ENCODE measurements at places on chromosomes 2 and 18.

DNA sequence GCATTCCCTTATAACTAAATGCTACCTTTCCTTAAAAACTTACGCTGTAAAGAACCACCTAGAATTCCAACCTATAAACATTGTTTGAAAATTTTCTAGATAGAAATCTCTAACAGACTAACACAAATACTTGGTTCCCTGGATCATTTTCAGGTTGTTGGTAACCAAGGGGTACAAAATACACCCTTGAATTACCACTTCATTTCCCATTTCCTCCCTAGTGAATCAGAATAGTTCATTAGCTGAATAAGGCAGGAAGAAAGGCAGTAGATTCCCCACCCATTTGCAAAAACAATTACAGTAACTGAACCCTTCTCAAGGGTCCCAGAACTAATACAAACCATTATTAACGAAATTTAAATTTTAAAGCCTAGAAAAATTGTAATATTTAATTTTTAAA, 5.5 kb downstream of the MEX3C start:
- DNase-seq: no peak

- peak; percentile 33 for DNase-seq
Measured at GRCh38 chr2:62505109-62505749, 766 bp downstream of the TMEM17 start.

DNA sequence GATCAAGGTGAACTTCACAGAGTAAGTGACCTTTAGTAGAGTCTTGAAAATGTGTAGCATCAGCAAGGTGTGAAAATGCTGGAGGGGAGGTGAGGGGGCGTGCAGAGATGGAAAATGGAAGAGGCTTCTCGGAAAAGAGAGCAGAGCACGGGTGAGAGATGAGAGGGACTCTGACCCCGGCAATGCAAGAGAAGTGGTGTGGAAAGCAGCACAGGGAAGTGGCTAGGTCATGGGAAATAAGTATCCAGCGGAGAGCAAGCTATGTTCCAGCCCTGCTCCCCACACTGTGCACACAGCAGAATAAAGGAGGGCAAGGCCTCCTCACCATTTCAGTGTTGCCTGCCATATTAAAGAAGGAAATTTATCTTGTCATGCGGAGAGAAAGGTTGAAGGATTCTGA, 241.7 kb upstream of the DOK6 start:
- no peak for DNase-seq

DNA sequence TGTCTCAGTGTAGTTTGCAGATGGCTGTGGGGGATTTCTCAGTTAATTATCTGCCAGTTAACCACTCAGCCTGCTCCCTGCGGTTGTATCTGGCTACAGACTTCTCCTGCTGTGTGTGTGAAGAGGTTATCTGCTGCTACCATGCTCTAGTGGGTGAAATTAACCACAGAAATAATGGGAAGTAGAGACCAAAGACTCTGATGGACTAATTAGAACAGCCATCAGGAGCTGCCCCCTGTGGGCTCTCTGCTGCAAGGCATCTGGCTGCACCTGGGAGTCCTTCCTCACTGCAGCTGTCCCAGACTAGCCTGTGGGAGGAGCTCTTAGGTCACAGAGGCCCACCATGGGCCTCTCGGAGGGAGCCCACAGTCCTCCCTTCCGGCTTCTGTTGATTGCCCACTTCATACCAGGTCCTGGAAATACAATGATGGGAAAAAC, 66.6 kb downstream of the CTIF start:
- DNase-seq: peak; percentile 21

DNA sequence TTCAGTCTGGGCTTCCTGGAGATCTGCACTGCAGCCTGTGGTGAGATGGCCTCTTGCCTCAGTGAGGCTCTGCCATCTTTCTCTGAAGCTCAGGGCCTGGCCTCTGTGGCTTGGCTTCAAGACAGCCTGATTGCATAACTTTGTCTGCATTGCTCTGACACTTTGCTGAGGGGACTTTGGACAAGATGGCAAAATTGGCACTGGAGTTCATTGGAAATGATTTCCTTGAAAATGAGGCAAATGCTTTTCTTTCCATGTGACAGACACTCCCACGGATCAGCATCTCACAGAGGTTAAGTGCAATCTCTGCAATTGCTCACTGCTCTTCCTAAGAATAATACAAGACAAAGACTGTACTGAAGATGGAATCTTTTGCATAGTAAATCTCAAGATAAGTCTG, 166.8 kb downstream of the KCNS3 start:
- no peak for DNase-seq

DNA sequence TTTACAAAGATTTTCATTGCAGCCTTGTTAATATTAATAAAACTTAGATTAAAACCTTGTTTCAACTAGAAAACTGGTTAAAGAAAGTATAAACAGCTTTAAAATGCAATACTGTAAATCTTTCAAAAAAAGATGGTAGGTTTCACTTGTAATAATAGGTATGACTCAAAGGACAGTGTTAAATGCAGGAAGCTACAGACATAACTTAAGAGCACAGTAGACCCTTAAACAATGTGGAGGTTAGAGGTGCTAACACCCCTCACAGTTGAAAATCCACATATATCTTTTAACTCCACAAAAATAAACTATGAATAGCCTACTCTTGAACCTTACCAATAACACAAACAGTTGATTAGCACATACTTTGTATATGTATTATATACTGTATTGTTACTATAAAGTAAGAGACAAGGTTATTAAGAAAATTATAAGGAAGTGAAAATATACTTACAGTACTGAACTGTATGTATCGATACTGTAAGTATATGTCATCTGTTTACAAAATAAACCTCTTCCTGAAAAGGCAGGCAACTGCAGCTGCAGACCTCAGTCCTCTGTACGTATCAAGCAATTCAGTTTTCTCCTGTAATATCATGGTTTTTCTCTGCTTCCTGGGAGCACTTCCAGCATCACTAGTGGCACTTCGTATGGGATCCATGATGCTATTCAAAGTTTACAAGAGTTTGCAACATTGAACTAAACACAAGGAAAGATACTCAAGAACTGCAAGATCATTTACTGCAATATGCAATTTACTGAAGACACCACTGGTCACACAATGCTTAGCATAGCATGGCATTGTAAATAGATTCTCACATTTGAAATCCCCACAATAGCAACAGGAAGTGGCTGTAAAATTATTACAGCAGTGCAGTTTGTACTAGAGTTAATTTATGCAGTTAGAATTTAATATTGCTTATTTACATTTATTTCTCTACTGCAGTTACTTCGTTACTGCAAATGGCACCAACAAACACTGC, 610.5 kb upstream of the LRRTM4 start:
- no peak for DNase-seq

GRCh38 chr18:32961538-32961937, 188.7 kb upstream of the KLHL14 start:
- DNase-seq: no peak

DNA sequence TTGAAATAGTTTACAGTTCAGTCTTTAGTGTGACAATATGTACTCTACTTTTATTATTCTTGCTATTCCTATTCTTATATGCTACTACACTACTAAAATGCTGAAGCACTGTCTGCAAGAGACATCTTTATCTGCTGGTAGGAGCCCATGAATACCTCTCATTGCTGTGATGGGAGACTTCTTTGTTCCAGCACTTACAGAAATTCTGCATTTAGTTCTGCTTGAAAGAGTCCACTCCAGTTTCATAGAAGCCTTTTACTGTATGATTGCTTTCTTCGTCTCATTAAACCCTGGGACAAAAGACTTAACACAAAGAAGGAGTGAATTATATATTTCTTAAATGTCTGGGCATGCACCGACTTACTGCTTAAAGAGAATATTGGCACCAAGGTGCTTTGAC, 272.7 kb downstream of the CD226 start:
- no peak for DNase-seq

DNA sequence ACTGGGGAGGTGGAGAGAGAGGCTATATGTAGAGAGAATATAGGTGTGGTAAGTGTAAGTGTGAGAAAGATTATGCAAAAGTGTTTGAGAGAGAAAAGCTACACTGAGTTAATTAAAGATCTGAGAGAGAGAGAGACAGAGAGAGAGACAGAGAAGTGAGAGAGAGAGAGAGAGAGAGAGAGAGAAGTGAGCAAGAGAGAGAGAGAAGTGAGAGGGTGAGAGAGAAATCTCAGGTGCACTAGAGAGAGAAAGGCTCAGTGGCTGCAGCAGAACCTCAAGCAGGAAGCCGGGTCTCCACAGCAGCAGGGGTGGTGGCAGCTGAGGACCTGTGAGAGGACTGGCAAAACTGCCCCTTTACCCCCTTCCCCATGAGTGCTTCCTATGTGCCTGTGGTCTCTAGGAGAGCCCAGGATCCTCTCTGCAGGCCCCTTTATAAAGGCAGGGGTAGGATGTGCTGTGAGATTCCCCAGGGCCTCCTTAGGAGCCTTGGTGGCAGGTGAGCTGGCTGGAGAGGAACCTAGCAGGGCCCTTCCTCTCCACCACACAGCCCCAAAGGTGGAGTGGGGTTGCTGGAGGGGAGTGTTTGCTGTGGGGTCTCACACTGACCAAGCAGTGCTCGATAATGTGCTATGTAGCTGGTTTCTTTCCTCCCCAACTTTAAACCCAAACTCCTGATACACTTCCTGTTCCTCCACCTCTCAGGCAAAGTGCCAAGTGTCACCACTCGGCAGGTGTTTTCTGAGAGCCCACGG, 52.6 kb downstream of the SLC4A5 start:
- no peak for DNase-seq

DNA sequence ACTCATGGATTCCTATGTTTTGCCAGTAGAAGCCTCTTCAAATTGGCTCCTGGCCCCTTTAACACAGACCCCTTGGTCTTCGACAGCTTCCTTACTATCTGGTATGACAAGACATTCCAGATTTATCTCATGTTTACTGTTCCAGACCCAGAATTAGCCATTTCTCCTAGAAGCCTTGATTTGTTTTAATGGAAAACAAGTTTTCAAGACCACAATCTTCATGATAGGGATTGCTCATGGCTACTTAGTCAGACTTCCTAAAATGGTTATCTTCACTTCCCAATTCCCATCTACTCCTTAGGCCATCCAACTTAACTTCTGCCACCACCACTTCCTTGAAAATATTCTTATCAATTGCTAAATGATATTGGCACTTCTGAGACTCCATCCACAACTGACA, 63.2 kb downstream of the TTC32 start:
- peak; percentile 15 for DNase-seq

DNA sequence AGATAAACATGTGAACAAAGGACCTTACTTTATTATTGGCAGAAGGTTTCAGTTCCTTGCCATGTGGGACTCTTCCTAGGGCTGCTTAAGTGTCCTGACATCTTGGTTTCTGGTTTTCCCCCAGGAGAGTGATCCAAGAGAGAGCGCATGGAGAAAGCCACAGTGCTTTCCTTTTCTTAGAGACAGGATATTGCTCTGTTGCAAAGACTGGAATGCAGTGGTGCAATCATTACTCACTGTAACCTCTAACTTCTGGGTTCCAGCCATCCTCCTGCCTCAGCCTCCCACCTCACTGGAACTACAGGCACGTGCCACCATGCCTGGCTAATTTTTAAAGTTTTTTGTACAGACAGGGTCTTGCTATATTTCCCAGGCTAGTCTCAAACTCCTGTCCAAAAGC, 38.1 kb upstream of the TCF7L1 start:
- DNase-seq: peak; percentile 58

GRCh38 chr2:9356261-9356660, 67.1 kb downstream of the ITGB1BP1 start:
- DNase-seq: no peak

GRCh38 chr18:56100090-56100722, 512.2 kb upstream of the TCF4 start:
- DNase-seq: no peak

- DNase-seq: no peak
Measured at GRCh38 chr2:121084130-121084680, 200.8 kb downstream of the TFCP2L1 start.

GRCh38 chr18:8379187-8379941, 229.9 kb upstream of the RAB12 start:
- no peak for DNase-seq

- no peak for DNase-seq
Measured at GRCh38 chr18:9695605-9696004, 12.5 kb upstream of the RAB31 start.

DNA sequence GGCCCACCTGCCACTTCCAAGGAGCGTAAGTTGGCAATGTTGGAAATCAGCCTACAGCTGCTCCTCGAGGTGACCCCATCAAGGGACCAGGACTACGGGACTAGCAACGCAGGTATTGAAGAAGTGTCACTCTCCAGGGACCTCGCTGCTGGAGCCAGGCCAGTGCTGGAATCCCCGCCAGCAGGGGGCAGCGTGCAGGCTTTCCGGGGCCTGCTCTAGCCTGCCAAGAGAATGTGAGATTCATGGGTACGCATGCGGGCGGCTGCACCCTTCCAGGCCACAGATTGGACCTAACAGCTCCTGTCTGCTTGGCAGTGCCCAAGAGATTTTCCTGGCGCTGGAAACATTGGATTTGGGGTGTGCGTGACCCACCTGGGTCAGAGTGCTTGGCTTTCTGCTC, 182.8 kb upstream of the RAB12 start:
- no peak for DNase-seq

- no peak for DNase-seq
Measured at GRCh38 chr2:45705233-45705632, 53.8 kb downstream of the PRKCE start.

- no peak for DNase-seq
Measured at GRCh38 chr2:233807215-233807865, 29.2 kb downstream of the MROH2A start.

DNA sequence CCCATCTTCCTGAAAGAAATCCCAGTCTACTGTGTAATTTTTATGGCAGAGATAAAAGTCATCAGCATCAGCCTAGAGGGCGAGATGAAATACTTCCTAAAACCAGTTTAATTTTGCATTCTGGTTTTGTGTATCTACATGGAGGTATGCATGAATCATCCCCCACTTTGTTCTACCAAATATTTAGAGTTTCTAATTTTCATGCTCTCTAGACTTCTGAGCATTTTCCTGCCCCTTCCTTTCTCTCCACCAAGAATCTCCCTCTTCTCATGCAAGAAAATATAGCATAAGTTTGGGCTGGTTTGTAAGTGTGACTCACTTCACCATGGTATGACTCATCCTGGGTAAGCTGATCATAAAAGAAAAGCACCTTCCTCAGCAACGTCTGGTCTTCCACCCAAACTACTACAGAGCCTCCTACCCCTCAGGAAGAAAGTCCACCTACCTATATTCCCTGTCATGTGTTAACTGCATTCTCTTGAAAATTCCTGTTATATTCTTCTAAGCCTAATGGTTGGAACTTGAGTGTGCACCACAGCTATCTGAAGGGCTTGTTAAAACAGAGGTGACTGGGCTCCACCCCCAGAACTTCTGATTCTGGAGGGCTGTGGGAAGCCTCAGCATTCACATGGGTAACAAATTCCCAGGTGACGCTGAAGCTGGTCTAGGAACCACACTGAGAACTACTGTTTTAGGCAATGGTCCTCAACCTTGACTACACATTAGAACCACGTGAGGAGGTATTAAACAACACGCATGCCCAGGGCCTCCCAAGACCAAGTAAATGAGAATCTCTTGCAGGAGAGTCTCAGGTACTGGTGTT, 37.4 kb upstream of the RAPGEF4 start:
- DNase-seq: peak; percentile 92

- DNase-seq: peak; percentile 21
Measured at GRCh38 chr2:39942950-39943349, 163.9 kb upstream of the THUMPD2 start.
